Activated T-helper 1 cell treated with Interleukin-2 at 50 U/mL for 16 hours (primary cell): ENCODE measurements at places on chromosomes 5 and 9.

GRCh38 chr5:181181650-181182565 is 23.1 kb downstream of the TRIM7 start:
- DNase-seq, result peak; percentile 51

GRCh38 chr5:89471541-89471940 is 588.6 kb upstream of the MEF2C start:
- no peak for DNase-seq

DNA sequence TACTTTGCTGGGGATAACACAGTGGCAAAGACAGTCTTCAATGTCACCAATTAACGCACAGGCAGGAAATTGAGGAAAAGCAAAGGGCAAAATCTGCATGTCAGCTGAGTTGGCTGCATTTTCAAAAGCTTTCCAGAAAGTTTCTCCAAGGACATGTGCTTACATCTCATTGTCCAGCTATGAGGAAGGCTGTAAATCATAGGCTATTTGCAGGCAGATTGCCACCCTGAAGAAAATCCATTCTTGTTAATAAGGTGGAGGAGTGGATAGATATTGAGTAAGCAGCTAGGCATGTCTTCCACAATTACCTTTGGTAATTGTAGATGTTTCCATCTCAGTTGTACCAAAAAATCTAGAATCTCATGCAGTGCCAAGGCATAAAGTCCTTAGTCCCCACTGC is 278.0 kb upstream of the NUDT12 start:
- no peak for DNase-seq

GRCh38 chr5:150143350-150144245 is 12.0 kb downstream of the PDGFRB start:
- DNase-seq, result no peak

GRCh38 chr5:14167211-14167845 is 24.2 kb downstream of the TRIO start:
- DNase-seq, result no peak

DNA sequence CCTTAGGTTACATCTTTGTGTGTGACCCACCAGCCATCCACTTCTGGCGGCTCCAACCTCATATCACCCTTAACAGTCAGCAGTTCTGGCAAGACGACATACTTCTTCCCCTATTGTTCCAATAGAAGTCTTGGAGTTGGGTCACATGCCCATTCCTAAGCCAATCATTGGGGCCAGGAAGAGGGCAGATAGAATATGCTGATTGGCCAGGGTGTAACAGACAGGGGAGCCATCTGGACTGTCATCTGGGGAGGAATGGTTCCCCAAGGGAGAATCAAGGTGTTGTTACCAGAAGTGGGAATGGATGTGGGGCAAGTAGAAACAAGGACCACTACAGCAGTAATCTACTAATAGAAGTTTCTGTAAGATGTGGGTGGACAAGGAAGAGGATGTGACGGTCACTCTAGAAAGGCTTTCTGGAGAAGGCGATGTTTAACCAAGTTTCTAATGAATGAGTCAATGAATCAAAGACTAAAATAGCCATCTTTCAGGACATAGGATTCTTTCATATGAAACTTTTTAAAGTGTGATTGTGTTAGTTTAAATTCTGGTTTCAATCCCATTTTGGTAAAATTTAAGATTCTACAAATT is 200.4 kb downstream of the ARHGAP26 start:
- no peak for DNase-seq

DNA sequence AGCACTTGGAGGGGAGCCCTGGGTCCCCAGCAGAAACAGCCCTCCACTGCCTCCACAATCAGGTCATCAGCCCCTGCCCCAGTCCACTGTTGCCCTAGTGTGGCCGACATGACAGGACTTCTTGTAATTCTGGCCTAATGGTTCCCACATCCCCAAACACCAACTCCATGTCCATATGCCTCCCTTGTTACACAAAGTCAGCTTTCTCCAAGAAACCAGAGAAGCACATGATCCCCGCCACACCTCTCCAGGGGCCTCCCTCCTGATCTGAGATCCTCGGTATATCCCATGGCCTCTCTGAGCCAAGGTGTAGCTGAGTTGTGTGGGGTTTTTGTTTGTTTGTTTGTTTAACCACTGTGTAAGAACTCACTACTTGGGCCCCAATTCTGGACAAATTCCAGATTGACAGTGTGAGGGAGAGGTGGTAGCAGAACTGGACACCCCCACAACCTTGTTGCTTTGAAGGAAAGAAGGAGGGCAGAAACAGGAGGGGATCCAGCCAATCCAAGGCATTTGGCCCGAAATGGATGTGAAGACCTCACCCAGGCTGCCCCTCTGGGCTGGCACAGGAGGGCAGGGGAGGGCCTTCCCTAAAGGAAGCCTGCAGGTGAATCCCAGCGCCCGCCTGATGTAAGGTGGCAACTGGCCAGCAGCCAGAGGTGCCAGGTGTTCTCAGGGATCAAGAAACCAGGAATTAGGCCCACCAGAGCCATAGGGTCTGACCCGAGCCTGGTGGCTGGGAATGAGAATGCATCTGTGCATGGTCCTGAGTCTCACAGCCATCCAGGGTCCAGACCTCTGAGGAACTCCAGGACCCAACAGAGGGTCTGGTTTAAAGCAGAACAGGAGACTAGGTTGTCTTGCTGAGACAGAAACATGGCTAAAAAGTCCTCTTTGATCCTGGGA is 13.4 kb downstream of the IRF1 start:
- no peak for DNase-seq
